ENCODE measurements at places on chromosomes 1 and 21. TPM values are rescaled to one million over a fixed set of nuclear protein-coding genes. Genes with fewer than 3 reads are reported as not detected.
A peak's percentile ranks its signal among the peaks of the same experiment; 100 is the strongest.

Gene NTMT2
- total RNA-seq: not detected

GRCh38 chr1:236685917-236686814, at the start of gene ACTN2:
TSS of gene ACTN2 (plus strand) at chr1:236686499. CDS start at chr1:236686674, 175 bp downstream.
- peak; percentile 35 for DNase-seq

Gene KCNJ10
- 0.10 TPM for total RNA-seq

Gene LCE1D
- not detected for total RNA-seq

Gene MPZ
- total RNA-seq: 0.39 TPM

All from RPMI7951 (cell line).